ENCODE measurements at places on chromosomes 1 and 21. TPM values are rescaled to one million over a fixed set of nuclear protein-coding genes. Genes with fewer than 3 reads are reported as not detected.

The AGMAT gene
- total RNA-seq = 5.4 TPM

GRCh38 chr1:72435025-72435424 is 152.7 kb upstream of the NEGR1 start:
- H3K4me1 ChIP-seq = no peaks in the 10 kb centered on the region
- DNase-seq = no peak
- H3K4me3 ChIP-seq = no peak overlapping the region
- no peaks in the 10 kb centered on the region for H3K36me3 ChIP-seq
- H3K27ac ChIP-seq = no peak overlapping the region

DNA sequence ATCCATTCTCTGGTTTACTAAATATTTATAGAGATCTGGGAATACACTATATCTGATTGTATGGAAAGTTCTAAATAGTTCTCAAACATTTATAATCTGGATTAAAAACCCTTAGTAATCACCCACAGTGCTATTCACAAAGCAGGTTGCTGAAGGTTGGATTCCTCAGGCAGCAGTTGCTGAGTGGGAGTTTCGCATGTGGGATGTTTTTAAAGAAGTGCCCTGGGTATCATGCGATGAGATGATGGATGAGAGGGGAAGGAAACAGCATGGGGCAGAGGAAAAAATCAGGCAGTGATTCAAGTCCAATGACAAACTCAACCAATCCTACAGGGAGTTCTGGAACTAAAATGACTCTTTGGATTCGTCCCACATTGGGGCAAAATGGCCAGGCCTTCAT is 85.3 kb upstream of the GALNT2 start:
- no peaks in the 10 kb centered on the region for H3K36me3 ChIP-seq
- DNase-seq = no peak
- peaks cover 36% of the 10 kb centered on the region for H3K27me3 ChIP-seq
- no peak overlapping the region for H3K27ac ChIP-seq

GRCh38 chr21:42815217-42815616 is 64.1 kb downstream of the WDR4 start:
- DNase-seq = no peak
- H3K27me3 ChIP-seq = peaks cover 6% of the 10 kb centered on the region
- peaks cover 11% of the 10 kb centered on the region for H3K4me1 ChIP-seq

- no peak for DNase-seq
- H3K27ac ChIP-seq = peak overlapping the region; percentile 53
- H3K4me1 ChIP-seq = peaks cover 46% of the 10 kb centered on the region
- H3K4me3 ChIP-seq = peak overlapping the region; percentile 58
These were observed 24.1 kb downstream of the ETNK2 start for GRCh38 chr1:204127597-204128242.

- H3K27ac ChIP-seq = no peak overlapping the region
- DNase-seq = no peak
- no peaks in the 10 kb centered on the region for H3K4me1 ChIP-seq
- H3K27me3 ChIP-seq = peaks cover 90% of the 10 kb centered on the region
These were observed 3.9 kb upstream of the KCNJ9 start for GRCh38 chr1:160077486-160077885.

DNA sequence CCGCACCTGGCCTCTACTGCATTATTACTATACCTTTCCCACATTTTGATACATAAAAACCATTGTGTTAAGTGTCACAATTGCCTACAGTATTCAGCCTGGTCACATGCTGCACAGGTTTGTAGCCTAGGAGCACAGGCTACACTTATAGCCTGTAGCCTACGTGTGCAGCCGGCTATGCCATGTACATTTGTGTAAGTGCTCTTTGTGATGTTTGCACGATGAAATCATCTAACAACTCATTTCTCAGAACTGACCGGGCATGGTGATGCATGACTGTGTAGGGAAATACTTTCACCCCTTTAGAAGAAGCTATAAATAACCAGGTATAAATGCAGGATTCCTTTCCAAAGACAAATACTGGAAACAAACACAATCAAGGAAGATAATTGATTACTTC is 12.1 kb downstream of the ERG start:
- peaks cover 13% of the 10 kb centered on the region for H3K4me1 ChIP-seq
- DNase-seq = no peak
- H3K36me3 ChIP-seq = no peaks in the 10 kb centered on the region
- peak overlapping the region; percentile 65 for H3K27ac ChIP-seq

The TMEM51 gene
- total RNA-seq = 12.5 TPM

The ARHGEF19 gene
- total RNA-seq = 20.2 TPM

GRCh38 chr1:208885650-208886049 is 641.5 kb upstream of the PLXNA2 start:
- peaks cover 19% of the 10 kb centered on the region for H3K4me1 ChIP-seq
- no peaks in the 10 kb centered on the region for H3K36me3 ChIP-seq
- H3K27ac ChIP-seq = no peak overlapping the region
- peaks cover 6% of the 10 kb centered on the region for H3K27me3 ChIP-seq
- no peak for DNase-seq

DNA sequence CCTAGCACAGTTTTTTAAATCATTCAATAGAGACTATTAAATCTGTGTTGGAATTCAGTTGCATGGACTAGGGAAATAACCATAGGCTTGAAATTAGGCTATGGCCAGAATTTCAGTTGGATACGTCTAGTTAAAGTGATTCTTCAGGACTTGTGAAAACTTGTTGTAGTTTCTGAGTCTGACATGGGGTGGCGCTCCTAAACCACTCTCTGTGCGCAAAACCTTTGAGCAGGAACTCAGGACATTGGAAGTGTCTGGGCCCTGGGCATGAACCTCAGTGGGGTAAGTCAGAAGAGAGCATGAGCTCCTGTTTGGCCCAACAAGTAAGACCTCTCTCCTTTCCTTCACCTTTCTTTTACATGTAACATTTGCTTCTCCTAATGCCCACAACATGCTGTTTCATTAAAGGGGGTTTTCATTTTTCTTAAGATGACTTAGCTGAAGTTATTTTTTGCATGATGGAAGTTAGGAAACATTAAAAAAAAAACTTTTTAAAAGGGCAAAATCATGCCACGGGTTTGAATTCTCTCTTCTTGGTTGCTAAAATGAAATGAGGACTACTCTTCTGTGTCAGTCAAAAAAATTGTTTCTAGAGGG is 17.1 kb upstream of the CCDC190 start:
- H3K27me3 ChIP-seq = peaks cover 2% of the 10 kb centered on the region
- H3K4me1 ChIP-seq = no peaks in the 10 kb centered on the region
- H3K4me3 ChIP-seq = no peak overlapping the region
- no peak for DNase-seq
- no peak overlapping the region for H3K27ac ChIP-seq

The DLGAP3 gene
- total RNA-seq = 1.0 TPM

The S100A14 gene
- 266 TPM for total RNA-seq

The FCRL6 gene
- total RNA-seq = not detected

DNA sequence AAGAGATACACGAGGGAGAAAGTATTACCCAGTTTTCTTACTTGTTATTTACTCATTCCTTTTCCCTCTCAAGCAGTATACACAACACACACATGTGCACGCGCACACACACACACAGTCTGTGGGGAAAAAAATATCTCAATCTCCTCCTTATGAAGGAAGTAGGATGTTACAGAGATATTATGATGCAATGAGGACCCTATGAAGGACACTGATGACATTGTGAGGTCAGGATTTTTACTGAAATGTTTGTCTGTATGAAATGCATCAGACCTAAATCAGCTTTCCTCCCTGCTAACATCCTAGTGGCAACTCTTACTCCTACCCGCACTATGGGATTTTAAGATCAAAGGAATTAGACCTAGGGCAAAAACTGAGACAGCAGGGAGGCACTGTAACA is at the start of gene WDR64:
WDR64 (plus strand) TSS at position 270 of the 400 bp plus-strand sequence. CDS start 204 bp downstream, outside the sequence.
- no peaks in the 10 kb centered on the region for H3K4me1 ChIP-seq
- H3K36me3 ChIP-seq = no peaks in the 10 kb centered on the region
- H3K27ac ChIP-seq = no peak within 1 kb of the TSS
- H3K4me3 ChIP-seq = no peak within 1 kb of the TSS
- peaks cover 5% of the 10 kb centered on the region for H3K27me3 ChIP-seq

The SLAMF8 gene
- not detected for total RNA-seq
